ENCODE measurements at places on chromosomes 7 and 10.

DNA sequence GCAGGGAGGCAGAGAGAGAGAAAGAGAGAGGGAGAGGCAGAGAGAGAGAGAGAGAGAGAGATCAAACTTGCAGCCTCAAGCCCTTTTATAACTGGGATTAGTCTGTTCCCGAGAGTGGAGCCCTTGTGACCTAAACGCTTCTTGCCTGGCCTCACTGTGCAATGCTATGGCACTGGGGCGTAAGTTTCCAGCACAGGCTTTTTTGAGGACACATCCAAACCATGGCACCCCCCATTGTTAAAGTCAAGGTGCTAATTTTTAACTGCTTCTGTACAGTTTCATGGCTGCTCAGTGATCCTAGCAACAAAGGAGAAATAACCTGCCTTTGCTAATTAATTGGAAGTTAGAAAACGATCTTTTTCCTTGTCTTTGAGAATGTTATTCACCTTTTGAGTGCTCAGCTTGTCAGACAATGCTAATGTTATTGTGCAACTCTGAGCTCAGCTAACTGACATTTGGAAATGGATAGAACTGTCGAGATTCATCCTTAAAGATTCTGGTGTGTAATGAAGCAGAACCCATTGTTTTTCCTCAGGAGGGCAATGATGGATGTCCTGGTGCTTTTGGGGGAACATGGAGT lies 268.4 kb downstream of the GLRX3 start:
- no peak for DNase-seq

DNA sequence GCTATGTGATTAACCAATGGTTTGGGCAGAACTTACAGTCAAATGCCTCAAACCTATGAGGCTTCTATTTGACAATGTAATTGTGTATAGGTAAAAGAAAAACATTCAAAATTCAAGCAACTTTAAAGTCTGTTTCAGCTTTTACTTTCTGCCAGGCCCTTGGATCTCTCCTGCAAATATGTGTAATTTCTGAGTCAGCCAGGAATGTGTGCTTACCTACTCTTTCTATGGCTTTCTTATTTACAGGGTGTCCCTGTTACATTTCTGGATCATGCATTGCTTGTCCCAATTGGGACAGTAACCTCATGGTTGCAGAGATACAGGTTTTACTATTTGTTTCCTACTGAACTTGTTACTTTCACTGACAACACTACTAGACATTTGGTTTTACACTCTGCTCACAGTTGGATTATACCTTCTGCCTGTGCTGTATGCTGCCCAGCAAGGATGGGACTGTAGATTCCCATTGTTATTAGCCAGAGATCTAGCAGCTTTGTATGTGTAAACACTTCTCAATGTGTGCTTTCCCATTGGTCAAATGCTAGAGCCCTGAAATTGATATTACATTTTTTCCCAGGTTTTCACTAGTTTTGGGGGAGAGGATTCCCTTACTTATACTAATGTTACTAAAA lies 355.3 kb downstream of the ARL4A start:
- DNase-seq, result no peak

- DNase-seq, result no peak
Observed at GRCh38 chr7:33788531-33788930, 116.8 kb upstream of the BMPER start.

GRCh38 chr7:1585142-1585981 lies 15.5 kb upstream of the PSMG3 start:
- DNase-seq, result no peak

GRCh38 chr10:119241066-119241465 lies 33.7 kb downstream of the GRK5 start:
- DNase-seq, result no peak

DNA sequence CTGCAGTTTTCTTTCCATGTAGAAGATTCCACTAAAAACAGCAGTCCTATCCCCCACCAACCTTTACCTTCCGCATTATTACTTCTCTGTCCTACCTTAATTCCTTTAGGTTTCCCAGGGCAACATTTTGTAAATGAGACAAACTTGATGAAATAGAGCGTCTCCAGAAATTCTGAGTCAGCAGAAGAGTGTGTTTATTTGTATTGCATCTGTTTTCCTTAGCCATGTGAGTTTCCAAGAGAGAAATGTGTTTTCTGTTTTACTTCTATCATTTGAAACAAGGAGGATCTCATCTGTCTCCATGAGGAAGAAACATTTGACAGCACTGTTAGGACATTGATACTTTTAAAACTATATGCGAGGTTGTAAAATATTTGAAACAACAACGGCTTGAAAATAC lies 244.2 kb upstream of the PLXDC2 start:
- no peak for DNase-seq

DNA sequence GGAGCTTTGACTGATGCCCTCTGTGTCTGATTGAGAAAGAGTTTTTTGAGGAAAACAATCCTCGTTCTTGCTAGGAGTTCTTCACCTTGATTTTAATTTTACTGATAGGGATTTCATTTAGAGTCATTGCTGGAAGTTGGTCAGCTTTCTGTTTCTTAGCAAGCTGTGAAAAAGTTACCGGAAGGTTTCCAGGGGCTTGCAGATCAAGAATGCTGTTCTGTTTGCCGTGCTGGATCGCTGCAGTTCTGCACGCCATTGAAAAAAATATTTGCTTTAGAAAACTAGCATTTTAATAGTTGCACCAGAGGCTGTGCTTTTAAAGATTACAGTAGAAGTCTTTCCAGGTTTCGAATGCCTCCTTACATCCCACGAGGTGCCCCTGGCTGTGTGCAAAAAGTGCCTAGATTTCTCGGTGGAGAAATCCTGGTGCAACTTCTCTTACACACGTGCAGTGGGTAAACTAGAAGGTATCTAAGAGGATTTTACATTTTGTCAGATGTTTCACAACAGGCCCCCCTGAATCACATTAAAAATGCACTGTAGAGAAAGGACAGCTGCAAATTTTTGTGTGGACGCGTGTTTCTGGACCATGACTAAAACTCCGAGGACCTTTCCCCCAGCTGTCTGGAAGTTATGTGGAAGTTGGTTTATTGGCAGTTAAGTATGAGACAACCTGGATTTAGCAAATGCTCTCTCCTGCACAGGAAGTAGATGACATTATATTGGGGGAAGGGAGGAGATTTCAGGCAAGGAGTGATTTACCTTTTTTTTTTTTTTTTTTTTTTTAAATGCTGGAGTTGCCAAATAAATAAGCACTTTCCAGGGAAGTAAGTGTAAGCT lies 5.8 kb downstream of the TCF7L2 start:
- no peak for DNase-seq

DNA sequence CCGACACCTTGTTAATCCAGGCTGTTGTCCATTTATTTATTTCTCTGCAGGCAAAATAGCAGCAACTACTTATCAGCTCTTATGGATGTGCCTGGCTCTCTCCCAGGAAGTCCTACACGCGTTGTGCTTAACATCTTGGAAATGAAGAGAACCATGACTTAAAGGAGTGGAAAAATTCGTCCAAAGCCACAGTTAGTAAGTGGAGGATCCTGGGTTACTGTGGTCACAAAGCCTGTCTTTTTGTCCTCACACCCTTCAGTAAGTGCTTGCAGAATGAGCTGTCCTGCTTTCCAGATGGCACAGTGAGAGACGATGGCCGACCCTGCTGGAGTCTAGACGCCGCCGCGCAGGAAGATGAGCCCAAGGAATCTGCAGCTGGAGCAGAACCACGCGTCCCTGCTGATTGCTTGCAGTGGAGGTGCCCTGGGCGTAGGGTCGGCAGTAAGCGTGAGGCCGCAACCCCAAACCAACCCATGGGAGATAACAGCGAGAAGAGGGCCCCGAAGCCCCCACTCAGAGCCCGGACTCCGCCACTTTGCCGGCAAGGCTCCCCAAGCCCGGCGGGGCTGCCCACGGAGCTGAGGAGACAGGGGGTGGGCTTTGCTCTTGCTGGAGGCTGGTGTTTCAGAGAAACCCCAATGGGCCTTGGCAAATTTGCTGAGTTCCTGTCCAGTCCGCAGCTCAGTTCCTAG lies 178.6 kb downstream of the CXCL12 start:
- no peak for DNase-seq

- no peak for DNase-seq
Observed at GRCh38 chr10:11907914-11908313, 84.8 kb downstream of the PROSER2 start.

DNA sequence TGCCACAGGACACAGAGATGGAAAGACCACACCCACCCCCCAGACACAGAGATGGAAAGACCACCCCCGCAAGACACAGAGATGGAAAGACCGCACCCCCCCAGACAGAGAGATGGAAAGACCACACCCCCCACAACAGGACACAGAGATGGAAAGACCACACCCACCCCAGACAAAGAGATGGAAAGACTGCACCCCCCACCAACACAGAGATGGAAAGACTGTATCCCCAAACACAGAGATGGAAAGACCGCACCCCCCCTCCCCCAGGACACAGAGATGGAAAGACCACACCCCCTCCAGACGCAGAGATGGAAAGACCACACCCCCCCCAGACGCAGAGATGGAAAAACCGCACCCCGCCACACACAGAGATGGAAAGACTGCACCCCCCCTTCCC lies 8.0 kb downstream of the ZNF511 start:
- no peak for DNase-seq

- DNase-seq, result no peak
Observed at GRCh38 chr10:97169911-97170693, 15.7 kb downstream of the SLIT1 start.

- no peak for DNase-seq
Observed at GRCh38 chr7:5831196-5831595, 49.4 kb upstream of the OCM start.

GRCh38 chr10:123459371-123460091 lies 206.6 kb upstream of the GPR26 start:
- no peak for DNase-seq

DNA sequence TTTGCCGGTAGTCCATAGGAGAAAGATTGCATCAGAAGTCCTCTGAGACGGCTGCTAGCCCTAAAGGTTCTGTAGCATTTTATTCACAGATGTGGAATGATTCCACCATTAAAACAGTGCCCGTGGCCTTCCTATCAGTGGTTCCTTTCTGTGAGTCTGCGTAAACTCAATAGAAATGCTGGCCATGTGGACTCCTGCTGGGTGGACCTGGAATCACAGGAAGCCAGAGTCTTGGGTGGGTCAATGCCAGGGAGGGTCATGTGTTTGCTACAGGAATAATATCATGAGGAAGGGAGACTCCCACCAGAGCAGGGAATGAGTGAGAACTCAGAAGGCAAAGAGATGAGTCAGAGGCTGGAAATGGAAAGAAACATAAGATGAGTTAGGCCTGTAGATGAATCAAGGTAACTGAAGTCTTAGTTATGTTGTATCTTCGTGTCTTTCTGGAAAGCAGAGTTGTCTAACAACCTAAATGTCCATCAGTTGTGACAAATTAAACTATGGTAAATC lies 410.4 kb upstream of the AUTS2 start:
- no peak for DNase-seq

DNA sequence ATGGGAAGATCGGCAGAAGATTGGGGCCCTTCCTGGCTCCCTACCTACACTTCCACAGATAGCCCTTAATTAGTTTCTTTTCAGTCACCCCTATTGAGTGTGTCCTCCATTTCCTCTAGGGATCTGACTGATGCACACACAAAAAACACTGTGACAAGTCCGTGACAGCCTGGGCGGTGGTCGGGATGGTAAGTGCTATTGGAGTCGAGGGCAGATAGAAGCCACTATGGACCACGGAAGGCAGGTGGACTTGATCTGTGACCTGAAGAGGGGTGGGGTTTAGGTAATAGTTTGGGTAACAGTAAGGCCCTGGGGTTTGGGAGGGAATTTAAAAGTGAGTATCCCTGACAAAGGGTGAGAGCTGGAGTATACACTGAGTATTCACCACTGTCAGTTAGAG lies 53.0 kb downstream of the PDK4 start:
- DNase-seq, result no peak

GRCh38 chr10:13074563-13075451 lies 25.2 kb upstream of the OPTN start:
- DNase-seq, result peak; percentile 85

- DNase-seq, result no peak
Observed at GRCh38 chr10:112385201-112385600, 11.3 kb downstream of the ACSL5 start.

GRCh38 chr10:49744924-49745605 lies 17.1 kb downstream of the OGDHL start:
- DNase-seq, result no peak

GRCh38 chr10:121788717-121789116 lies 139.1 kb downstream of the ATE1 start:
- no peak for DNase-seq

DNA sequence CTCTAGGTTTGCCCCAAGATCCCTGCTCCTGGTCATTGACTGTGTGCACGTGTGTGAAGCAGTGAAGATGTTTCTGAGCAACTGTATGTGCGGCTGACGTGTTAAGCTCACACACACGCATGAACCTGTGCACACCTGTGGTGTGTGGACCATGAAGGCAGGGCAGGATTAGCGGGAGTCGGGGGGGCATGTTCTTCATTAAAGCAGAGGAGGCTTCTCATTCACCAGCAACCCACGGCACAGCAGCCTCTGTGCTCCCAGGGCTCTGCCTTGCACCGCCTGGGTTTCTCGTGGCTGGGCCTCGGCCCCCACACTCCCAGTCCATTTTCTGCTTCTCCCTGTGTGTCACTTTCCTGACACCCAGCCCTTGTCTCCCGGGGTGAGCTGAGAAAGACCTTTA lies 824 bp upstream of the TACR2 start:
- no peak for DNase-seq

DNA sequence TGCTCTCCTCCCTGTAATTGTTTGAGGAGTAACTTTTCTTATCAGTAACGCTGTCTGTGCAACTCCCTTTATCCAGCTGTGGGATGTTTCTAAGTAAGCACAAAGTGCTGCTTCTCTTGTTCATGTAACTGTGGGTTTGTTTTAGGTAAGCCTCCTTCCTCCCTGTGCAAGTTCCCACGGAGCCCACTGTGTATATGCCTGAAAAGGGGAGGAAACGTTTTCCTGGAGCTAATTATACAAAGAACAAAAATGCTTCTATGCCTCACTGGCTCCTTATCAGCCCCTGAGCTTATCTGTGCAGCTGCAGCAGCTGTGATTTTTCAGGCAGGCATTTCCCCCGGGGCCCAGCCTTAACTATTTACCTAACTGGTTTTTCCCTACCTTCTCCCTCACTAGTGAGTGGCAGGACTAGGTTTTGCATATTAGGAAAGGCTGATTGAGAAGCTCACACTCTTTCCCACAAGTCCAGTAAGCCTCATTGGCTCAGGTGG lies 593.4 kb upstream of the GHITM start:
- DNase-seq, result no peak

DNA sequence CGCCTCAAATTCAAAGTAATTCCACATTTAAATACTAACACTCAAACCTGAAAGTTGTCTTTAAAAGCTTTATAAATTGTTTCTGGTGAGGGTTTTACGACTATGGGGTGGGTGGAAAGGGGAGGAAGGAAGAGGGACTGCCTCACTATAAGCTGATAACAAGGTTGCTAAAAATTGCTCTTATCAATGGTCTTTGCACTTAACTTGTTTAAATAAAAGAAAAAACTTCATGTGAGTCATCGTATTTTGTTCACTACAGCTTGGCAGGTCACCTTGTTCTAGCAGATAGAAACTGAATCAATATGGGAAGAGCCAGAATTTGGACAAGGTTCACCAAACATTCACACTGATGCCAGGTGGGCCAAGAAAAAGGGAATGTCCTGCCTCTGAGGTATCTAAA lies 129.2 kb downstream of the TES start:
- peak; percentile 58 for DNase-seq

Data from hematopoietic multipotent progenitor cell treated with erythropoietin and hydrocortisone succinate and interleukin-3 and kit ligand, for 6 days (in vitro differentiated cells).